ENCODE measurements at places on chromosomes 3 and 15.

DNA sequence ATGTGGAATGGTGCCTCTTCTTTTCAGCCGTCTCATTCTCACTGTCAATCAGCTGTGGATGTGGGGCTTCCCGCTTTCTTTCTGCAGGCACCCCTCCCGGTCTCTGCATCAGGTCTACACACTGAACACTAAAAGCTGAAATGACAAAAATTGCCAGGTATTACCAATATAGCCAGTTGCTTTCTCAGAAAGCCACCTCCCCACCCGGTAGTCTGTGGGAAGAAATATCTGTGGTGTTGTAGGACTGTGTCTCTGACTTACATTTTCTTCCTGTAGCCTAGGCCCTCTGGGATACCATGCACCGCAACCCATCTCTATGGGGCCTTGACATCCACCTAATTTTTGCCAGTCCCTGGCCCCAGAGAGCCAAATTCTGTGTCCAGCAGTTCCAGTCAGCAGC, 19.2 kb upstream of the EPHB1 start:
- DNase-seq = no peak

GRCh38 chr3:25177041-25177440, 251.0 kb upstream of the RARB start:
- DNase-seq = no peak

DNA sequence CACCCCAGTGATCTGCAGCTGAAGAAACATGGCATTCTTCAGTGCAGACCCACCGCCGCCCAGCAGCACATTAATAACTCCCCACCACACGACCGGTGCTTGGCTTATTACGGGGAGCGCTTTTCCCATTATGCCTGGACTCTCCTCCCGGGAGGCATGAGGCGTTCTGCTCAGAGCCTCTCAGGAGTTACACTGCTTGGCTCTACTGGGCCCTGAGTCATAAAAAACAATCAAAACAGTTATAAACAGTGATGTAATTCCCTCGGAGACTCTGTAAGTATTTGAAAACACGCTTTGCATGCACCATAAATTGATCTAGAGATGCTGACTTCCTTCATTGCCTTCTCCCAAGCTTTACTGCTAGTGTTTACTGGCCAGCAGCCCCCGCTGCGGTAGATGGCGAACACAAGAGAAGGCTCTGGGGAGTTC, 77.1 kb upstream of the SNRPA1 start:
- no peak for DNase-seq

GRCh38 chr3:22659651-22660475, 543.3 kb upstream of the UBE2E2 start:
- DNase-seq = no peak

DNA sequence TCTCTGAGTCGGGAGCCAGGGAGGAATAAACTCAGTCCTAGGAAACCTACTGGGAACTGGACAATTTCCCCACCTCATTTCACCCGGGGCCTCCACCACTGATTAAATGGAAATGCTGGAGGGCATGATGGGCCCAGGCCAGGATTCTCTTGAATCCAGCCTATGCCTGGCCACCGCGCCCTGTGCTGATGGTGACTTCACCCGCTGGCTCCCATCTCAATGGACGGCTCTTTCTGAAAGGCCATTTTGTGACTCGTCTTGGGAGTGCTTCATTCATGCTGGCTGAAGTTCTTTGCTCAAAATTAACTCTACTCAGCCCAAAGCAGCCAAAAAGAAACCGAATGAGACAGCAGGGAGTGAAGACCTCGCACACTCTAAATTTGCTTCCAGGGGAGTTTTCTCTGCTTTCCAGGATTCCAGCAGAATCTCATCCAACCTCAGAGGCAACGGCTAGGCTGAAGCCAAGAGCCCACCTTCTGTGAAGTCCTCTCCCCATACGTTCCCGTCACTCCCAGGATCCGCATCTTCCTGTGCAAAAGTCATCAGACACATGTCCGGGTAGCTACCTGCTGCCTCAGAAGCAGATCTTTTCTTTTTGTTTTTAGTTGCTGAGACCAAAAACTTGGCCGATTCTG, 266.0 kb upstream of the ICE2 start:
- peak; percentile 72 for DNase-seq

DNA sequence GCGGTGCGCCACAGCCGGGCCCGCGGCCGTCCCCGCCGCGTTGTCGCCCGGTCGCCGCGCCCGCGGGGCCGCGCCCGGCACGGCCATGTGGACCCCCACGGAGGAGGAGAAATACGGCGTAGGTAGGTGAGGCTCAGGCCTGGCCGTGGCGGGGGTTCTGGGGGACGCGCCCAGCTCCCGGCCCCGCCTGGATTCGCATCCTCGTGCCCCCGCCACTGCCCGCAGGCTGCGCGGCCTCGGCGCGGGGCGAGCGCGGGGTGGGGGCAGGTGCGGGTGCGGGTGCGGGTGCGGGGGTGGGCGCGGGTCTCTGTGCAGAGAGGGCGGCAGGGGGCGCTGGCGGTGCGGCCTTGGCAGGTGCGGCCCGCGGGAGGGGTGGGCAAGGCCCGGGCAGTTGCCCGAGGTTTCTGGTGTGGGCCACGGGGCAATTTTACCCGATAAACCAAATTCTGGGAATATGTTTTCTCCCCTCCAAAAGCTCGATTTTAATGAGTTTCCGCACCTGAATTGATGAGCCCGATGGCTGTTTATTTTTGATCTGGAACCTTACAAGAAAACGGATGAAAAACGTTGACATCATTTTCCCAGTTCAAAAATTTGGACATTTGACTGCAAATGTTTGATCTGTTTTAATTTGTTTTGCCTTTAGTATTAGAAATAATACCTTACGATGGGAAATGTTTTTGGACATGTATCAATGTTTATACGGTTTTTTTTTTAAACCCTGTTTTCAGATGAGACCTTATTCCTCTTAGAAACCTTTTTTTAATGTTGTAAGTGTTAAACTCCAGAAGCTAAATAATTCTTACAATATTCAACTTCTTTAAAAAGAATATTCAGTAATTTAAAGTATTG, 678 bp downstream of the DOCK3 start:
- peak; percentile 33 for DNase-seq

GRCh38 chr3:78139166-78139565, 1099.3 kb downstream of the ROBO2 start:
- DNase-seq = no peak

GRCh38 chr3:73378207-73378606, 246.5 kb downstream of the PDZRN3 start:
- DNase-seq = no peak

GRCh38 chr15:91488452-91488851, 365.1 kb upstream of the SLCO3A1 start:
- no peak for DNase-seq
